ENCODE measurements at places on chromosomes 16 and 17.

DNA sequence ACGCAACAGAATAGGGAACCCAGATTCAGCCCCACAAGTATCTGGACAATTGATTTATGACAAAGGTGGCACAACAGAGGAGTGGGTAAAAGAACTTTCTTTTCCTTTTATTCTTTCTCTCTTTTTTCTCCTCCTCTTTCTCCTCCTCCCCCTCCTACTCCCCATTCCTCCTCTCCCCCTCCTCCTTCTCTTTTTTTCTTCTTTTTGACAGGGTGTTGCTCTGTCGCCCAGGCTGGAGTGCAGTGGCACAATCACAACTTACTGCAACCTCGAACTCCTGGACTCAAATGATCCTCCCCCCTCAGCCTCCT lies 16.1 kb downstream of the GNGT2 start:
- no peak for DNase-seq

- DNase-seq = no peak
Measured at GRCh38 chr16:30430428-30430970, 669 bp upstream of the DCTPP1 start.

GRCh38 chr17:81256616-81257015 lies 17.5 kb downstream of the NDUFAF8 start:
- DNase-seq = no peak

GRCh38 chr17:74478420-74479100 lies 12.1 kb downstream of the CD300A start:
- no peak for DNase-seq

DNA sequence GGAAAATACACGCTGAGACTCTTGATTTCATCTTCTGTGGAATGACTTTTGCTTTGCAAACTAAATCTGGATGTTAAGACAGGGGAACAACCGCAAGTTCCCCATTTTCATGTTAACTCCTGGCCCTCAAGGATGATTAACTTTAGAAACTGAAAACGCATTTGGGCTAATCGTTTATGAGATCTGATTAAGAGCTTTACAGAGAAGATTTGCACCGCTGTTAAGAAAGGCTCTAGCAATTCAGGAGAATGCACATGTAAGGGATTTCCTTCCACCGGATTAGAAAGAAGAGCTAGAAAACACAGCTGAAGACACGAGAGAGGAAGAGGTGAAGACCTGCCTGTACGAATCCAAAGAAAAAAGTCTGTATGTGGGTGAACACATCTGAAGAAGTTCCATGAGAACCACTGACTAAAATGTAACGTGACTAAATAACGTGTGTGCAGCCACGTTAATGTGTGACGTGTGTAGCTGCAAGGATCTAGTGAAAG lies 106.4 kb downstream of the YPEL2 start:
- DNase-seq = no peak

DNA sequence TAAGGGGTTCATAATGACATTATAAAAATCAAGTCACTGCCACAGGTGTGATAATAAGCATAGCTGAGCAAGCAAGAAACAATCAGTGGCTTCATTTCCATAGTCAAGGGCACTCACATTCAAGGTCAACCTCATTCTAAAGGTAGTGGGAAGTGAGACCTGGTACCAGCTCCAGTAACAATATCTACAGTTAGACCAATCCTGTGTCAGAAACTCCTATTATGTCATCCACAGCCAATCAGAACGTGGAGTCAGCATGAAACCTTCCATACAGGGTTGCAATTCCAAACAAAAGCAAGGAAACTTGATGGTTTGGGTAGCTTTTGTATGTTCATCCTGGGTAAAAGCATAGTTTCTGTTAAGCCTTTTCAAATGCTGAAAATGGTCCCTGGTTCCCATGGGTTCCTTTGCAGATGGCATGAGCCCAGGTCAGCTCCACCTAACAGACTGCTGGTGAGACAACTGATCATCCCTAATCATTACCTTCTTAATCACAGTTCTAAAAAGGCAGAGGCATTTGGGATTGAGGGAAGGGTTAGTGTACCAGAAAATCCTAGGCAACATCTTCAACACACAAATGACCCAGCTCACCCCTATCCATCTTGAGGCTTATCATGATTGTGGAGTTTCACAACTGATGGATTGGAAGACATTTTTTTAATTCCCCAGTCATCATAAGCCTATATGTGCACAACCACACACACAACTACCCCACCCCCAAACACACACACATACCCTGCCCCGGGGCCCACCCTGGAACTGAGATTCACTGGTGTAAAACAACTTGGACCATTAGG lies 30.4 kb downstream of the TEX2 start:
- no peak for DNase-seq

- DNase-seq = no peak
Measured at GRCh38 chr17:72556944-72557826, 436.4 kb downstream of the SOX9 start.

GRCh38 chr17:76384222-76384986 lies at the start of gene SPHK1:
TSS of gene SPHK1 (plus strand) at chr17:76384609. CDS start at chr17:76385645, 1,036 bp downstream.
- no peak for DNase-seq

- DNase-seq = no peak
Measured at GRCh38 chr17:1626333-1626732, 2.3 kb downstream of the SLC43A2 start.

- DNase-seq = no peak
Measured at GRCh38 chr16:81410643-81411293, 33.8 kb upstream of the CMIP start.

All from left renal cortex interstitium (tissue), 4 donors.